Cardiac fibroblast (primary cell): ENCODE measurements at places on chromosomes 16 and 17.
A peak's percentile ranks its signal among the peaks of the same experiment; 100 is the strongest.

DNA sequence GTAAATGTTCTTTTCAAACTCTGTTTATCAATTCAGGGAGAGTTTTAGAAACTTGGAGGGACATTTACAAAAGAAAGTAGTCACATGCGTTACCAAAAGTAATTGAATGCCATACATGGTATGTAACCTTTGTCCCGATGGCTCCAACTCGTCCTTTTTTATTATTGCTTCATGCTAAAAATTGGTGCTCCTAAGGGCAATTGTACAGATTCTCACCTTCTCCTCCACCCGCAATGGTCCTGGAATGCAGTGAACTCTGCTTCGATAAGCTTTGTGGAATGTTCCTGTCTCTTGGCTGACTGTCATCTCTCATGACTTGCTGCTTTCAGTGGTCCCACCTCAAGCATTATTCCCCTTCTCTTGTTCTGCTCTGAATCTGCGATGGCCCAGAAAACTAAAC lies 20.9 kb downstream of the GNAO1 start:
- no peak for DNase-seq

DNA sequence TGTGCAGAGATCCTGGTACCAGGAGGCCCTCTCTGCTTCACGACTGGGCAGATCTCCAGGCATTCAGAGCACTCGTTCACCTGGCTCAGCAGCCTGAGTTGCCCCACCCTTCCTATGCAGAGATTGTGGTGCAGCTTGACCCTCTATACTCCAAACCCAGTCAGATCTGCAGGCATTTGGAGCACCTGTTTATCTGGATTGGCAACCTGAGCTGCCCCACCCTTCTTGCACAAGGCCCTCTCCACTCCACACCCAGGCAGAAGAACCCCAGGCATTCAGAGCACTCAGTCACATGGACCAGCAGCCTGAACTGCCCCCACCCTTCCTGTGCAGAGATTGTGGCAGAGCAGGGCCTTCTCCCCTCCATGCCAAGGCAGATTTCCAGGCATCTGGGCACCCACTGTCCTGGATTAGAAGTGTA lies 88.4 kb upstream of the CDH5 start:
- no peak for DNase-seq

DNA sequence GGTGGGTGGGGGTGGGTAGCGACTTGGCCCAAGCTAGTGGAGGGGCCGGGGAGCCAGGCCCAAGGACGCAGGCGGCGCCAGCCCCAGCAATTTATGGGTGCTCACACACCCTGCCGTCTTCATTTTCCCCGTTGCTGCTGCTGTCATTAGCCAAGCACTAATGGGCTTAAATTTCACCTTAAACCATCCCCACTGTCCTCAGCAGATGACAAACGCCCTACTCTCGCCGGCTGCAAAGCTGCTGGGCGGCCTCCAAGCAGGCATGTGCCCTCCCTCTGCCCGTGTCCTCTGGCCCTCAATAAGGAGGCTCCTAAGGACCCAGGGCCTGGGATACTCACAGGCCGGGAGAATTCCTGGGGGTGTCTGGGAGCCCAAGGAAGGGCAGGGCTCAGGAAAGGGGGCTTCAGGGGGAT lies 66.1 kb downstream of the SREBF1 start:
- no peak for DNase-seq

DNA sequence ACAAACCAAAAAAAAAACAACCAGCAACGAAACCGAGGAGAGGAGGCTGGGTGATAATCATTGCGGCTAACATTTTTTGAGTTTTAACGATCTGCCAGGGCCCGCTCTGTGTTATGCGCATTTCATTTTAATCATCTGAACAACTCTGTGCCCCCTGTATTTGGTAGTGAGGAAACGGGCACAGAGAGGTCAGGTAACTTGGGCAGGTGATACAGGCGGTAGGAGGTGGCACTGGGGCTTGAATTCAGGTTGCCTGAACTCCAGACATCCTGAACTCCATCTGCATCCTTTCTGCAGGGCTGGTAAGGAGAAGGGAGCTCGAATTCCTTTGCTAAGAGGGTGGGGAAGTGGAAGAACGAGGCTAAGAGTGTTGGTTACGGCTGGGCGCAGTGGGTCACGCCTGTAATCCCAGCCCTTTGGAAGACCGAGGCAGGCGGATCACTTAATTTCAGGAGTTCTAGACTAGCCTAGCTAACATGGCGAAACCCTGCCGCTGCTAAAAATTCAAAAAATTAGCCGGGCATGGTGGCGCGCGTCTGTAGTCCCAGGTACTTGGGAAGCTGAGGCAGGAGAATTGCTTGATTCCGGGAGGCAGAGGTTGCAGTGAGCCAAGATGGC lies 1.1 kb downstream of the CLUAP1 start:
- no peak for DNase-seq

GRCh38 chr17:65515959-65516948 lies 45.2 kb downstream of the AXIN2 start:
- DNase-seq, result peak; percentile 45

- peak; percentile 70 for DNase-seq
Measured at GRCh38 chr17:32551186-32551955, 64.6 kb downstream of the CDK5R1 start.

GRCh38 chr17:1004769-1005295 lies 7.9 kb downstream of the TIMM22 start:
- DNase-seq, result no peak

DNA sequence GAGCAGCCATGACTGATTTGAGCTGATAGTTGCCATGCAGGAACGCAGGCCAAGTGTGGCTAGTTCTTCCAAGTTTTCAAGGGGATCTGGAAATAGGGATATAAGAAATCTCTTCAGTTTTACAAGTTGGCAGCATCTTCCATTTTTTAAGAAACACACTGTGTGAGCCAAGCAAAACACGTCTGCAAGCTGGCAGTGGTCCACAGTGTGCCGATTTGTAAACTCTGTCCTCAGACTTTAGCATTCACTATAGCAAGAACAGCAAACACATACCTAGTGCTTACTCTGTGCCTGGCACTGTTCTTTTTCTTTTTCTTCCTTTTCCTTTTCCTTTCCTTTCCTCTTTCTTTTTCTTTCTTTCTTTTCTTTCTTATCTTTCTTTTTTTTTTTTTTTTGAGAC lies 2.9 kb downstream of the ORAI3 start:
- DNase-seq, result peak; percentile 95

DNA sequence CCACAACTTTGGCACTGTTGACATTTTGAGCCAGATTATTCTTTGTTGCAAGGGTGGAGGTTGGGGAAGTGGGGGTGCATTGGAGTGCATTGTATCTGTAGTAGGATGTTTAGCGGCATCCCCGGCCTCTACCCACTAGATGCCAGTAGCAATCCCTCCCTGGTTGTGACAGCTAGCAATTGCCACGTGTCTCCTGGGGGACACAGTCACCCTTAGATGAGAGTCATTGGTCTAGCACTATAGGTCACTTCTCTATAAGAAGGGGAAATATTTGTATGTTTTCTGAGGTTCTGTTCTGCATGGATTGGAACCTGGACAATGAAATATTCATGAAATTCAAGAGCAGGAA lies 32.4 kb downstream of the MSI2 start:
- DNase-seq, result no peak
